Stimulated activated CD4-positive, alpha-beta T cell treated with anti-CD3 and anti-CD28 coated beads, Interleukin-1b, Interleukin-23, amount 100 ng/mL, for 1 hour (primary cell): ENCODE measurements at places on chromosomes 3 and 15.

DNA sequence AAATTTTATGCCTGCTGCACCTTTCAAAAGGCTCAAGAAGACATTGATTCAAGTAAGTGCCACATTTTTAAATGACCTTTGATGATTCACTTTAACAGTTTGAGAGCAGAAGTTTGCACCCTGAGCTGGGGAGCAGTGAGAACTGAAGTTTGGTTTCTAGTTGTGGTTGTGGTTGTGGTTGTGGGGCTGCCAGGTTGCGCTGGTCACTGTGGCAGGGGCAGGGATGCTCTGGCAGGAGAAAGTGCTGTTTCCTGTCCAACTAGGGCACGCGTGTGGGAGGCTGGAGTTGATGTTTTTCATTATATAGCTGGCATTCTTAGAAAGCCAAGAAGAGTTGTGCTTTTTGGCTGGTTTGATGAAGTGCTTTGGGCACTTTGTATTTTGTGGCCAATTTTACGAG, 339.7 kb upstream of the NR2F2 start:
- DNase-seq, result no peak

- DNase-seq, result no peak
These were observed 108.3 kb downstream of the VGLL4 start for GRCh38 chr3:11535243-11535960.

- DNase-seq, result no peak
These were observed 20.3 kb downstream of the SPG21 start for GRCh38 chr15:64969401-64969800.

- DNase-seq, result no peak
These were observed 21.7 kb downstream of the ETFA start for GRCh38 chr15:76289582-76289981.

DNA sequence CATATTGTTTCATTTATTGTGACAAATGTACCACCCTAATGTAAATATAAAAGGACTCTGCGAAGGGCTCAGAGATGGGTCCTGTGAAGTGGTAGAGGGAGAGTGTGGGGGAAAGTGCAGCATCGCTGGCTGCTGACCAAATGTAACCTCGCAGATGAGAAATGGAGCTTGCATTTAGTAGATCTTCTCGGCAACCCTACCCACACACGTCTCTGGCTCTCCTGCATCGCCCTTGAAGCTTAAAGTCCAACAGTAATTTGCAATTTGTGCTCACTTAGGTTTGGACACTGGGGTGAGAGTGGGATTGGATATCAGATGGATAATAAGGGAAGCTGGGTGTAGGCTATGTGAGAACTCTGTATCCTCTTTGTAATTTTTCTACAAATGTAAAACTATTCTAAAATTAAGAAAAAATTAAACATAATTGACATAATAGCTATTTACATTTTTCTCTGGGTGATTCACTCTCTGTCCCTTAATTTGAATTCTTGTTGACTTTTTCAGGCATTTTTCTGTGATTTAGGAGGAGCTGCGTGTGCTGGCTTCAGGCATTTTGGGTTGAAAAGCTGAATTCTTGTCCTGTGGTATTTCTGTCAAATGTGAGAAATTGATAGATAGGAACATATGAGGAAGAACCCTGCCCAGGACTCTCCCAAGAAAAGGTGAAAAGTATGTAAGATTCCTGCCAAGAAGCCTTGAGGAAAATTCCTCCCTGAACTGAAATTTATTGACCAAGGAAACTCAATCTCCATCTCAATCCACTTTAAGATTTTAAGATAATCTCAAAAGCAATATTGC, 524.7 kb upstream of the MCTP2 start:
- DNase-seq, result no peak

- DNase-seq, result no peak
These were observed 108.4 kb upstream of the DPH6 start for GRCh38 chr15:35654332-35654731.

DNA sequence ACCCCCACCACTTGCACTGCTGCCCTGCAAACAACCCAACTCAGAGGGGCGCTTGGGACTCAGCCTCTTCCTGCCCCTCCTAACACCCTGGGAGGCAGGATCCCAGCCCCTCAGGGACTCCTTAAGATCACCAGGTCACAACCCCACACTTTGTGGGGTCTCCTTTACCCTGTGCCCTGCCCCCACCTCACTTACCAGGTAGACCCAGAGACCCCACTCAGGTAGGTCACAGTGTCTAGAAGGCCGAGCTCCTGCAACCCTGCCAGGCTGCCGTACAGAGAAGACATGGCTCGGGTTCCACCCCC, 9.1 kb downstream of the PLA2G4F start:
- no peak for DNase-seq

DNA sequence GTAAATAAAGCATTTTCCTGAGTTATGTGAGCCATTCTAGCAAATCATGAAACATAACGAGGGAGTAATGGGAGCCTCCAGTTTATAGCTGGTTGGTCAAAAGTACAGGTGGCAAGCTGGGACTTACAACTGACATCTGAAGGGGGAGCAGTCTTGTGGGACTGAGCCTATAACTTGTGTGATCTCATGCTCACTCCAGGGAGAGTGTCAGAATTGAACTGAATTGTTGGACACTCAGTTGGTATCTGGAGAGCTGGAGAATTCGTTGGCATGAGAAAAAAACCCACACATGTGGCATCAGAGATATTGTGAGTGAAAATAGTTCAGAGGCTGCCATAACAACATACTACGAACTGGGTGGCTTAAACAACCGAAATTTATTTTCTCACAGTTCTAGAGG, 22.8 kb upstream of the DENND6A start:
- DNase-seq, result no peak

DNA sequence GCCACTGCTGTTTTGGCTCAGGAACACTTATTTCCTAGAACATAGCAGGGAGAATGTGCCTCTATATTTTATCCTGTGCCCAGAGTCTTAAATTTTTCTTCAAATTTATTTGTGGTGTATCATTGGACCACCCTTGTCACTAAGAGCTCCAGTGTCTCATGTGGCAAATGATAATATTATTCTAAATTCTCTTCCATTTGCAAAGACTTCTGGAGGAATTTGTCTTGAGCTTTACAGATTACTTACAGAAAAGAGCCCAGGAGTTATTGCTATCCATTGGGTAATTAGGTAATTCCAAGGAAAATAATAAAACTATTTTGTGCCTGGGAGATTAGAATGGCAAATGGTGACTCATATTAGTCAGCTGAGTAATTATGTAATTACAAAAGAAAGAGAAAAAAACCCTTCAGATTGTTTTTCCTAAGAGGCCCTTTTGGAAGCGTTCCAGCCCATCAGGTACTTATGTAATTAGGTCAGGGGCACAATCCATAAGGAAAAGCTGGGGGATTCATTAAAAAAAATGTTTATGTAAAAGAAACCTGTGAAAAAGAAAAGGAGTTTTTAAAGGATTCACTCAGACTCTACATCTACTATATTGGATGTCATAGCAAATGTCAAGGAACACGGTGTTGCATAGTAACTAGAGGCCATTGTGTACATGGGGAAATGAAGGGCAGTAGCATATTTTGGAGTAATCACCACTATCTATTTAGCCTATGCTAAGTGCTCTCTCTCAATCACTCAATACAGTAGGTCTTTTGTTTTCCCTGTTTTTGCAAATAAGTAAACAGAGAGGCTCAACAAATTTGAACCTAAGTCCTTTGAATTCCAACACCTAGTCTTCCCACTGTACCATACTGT, 380.9 kb upstream of the RARB start:
- no peak for DNase-seq

GRCh38 chr3:107612664-107613084, 89.9 kb downstream of the BBX start:
- no peak for DNase-seq

DNA sequence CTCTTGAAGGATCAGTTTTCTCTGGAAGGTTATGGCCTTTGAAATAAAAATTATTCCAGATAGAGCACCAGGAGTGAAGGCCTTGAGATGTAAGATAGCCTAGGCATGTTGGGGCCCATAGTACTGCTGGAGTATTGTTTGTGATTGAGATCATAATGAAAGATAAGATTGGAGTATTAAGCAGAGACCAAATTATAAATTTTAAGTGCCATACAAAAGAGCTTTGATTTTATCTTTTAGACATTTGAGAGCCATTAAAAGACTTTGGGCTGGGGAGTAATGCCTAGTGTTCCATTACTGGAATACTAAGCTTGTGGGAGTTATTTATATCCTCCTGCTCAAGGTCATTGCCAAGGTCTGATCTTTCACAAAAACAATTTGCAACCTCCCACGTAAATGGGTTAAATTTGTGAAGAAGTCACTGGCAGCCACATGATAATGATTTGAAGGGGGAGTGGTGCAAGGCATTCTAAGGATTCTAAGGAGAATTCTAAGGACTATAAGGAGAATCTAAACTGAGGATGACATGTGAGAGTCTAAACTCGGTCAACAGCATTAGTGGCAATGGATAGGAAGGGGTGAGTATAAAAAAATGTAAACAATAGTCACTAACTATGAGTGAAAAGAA, 12.8 kb downstream of the ELL3 start:
- no peak for DNase-seq
